Astrocyte of the spinal cord (primary cell): ENCODE measurements at places on chromosomes 1 and 21.

GRCh38 chr1:47732489-47732888 lies 264.7 kb downstream of the TRABD2B start:
- no peak for DNase-seq

- DNase-seq = no peak
Measured at GRCh38 chr1:87186346-87186745, 142.3 kb upstream of the LMO4 start.

GRCh38 chr1:194846488-194846887 lies 1660.1 kb upstream of the B3GALT2 start:
- DNase-seq = no peak

- no peak for DNase-seq
Measured at GRCh38 chr1:48524892-48525467, 53.0 kb upstream of the SPATA6 start.

- DNase-seq = peak; percentile 91
Measured at GRCh38 chr1:8116894-8117264, 90.8 kb upstream of the ERRFI1 start.

- DNase-seq = no peak
Measured at GRCh38 chr1:197951617-197952175, 34.5 kb downstream of the LHX9 start.

- DNase-seq = no peak
Measured at GRCh38 chr1:69320757-69321211, 246.9 kb upstream of the LRRC7 start.

DNA sequence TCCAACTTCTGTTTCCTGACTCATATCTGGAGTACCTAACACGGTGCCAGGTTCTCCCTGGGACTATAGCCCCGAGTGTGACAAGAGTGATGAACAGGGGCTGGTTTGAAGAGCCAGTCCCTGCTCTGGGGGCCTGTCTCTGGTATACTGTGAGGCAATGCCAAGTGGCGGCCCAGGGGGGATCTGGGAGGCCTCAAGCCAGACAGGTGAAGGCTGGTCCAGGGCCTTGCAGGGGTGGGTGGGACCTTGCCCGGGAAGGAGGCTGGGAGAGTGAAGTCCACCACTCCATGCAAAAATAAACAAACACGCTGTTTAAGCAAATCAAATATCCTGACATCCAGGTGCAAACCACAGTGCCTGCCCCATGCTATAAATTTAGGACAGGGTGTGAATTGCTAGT lies 6.8 kb upstream of the PLXNA2 start:
- DNase-seq = no peak

DNA sequence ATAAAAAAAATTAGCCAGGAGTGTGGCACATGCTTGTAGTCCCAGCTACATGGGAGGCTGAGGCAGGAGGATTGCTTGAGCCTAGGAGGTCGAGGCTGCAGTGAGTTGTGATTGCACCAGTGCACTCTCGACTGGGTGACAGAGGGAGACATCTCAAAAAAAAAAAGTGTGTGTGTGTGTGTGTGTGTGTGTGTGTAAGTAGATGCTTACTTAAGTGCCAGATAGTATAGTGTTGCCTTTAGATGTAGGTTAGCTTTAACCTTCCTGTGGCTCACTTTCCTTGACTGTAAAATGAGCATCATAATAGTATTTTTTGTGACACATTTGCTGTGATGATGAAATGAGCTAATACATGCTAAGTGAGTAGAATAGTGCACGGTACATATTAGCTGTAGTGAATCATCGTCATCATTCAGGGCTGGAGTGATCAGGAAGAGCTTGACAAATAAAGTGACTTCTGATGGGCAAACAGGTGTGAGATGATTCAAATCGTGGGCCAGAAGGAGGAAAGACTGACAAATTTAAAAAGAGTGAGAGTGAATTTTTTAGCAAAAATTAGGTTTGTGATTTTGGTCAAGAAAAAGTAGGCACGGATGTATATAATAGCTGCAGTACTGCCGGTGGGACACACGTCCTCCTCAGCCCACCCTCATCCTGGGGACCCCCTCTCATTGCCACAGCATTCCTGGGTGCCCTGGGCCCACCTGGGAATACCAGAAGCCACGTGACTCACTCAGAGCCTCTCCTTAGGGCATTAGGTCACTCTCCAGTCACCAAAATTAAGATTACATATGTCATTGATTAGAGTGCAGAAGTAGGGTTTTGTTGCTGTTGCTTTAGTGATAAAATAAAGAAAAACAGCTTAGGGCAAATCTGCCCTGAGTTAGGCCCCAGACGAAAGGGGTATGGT lies 33.9 kb downstream of the EIF2D start:
- no peak for DNase-seq

DNA sequence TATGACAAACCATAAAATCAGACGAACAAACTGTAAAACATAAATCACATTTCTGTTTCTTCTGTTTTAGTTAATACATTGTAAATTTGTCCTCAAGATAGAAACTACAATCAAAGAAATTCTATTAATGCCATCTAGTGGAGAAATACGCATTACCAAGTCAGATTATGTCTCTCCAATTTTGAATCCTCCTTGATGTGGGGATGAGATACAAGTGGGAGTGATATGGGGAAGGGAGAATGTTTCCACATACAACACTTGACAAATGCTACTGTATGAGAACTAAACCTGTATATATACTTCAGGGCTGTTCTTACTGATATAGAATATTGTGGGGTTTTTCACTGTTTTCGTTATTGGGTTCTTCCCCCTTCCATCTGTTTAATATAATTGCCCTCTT lies 2.6 kb downstream of the HFM1 start:
- peak; percentile 34 for DNase-seq
